ENCODE measurements at places on chromosomes 13 and 19.

- DNase-seq = no peak
Measured at GRCh38 chr19:53826876-53827275, 2.8 kb upstream of the NLRP12 start.

DNA sequence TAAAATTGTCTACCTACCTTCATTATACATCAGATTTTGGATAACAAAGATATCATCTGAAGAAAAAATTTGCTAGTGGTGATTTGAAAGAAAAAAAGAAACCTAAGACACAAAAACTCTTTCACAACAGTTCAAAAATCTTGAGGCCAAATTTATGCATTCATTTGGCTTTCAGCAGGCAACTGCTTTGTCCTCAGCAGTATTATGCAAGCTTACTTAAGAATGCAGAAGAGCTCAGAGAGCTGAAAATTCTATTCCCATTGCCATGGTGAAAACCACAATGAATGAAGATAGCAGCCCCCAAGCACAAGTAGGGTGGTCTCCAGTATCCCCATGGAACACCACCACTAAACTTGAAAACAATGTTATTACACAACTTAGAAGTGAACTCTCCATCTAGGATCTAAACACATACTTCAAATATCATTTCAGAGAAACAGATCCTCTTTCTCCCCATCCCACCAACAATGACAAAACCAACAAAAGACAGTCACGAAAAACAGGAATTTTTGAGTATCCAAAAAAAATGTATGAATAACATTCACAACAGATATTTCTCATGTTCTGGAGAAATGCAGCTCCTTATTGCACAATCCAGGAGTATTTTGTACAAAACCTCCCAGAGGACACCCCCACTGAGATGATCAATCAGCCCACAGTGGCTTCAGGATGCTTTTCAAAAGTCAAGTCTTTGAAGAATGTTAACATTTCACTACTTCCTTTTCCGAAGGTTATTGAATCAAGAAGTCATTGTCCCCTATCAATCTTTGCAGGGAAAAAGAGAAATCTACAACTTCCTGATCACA lies 192.7 kb downstream of the LHFPL6 start:
- no peak for DNase-seq

DNA sequence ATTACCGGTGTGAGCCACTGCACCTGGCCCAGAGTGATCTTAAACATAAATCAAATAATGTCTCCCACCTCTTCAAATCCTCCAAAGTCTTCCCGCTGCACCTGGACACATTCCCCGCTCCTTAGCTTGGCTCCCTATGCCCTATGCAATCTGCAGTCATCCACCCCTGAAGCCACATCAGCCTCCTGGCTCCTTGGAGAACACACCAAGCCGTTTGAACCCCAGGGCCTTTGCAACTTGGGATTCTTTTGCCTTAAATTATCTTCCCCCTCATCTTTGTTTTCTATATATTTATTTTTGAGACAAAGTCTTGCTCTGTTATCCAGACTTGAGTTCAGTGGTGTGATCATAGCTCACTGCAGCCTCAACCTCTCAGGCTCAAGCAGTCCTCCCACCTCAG lies 2.7 kb upstream of the DNAAF3 start:
- no peak for DNase-seq

DNA sequence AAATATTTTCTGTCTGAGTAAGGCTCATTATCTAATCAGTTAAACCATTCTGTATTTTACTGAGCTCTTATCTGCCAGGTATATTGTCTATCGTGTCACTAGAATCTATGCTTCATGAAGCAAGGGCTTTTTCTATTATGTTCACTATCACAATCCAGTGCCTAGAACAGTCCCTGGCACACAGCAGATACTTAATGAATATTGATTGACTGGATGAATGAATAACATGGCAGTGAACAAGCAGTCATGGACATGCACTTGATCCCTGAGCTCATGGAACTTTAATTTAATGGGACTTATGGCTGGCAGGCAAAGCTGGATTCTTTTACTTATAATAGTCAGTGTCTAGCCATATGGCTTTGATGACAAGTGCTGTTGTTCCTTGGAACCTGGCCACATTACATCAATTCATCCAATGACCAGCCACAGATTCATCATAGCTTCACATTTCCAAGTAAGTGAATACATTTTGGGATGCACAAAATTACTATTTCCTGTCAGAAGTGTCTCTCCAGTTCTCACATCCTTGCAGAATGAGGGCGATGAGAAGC lies 214.8 kb downstream of the COG6 start:
- no peak for DNase-seq

DNA sequence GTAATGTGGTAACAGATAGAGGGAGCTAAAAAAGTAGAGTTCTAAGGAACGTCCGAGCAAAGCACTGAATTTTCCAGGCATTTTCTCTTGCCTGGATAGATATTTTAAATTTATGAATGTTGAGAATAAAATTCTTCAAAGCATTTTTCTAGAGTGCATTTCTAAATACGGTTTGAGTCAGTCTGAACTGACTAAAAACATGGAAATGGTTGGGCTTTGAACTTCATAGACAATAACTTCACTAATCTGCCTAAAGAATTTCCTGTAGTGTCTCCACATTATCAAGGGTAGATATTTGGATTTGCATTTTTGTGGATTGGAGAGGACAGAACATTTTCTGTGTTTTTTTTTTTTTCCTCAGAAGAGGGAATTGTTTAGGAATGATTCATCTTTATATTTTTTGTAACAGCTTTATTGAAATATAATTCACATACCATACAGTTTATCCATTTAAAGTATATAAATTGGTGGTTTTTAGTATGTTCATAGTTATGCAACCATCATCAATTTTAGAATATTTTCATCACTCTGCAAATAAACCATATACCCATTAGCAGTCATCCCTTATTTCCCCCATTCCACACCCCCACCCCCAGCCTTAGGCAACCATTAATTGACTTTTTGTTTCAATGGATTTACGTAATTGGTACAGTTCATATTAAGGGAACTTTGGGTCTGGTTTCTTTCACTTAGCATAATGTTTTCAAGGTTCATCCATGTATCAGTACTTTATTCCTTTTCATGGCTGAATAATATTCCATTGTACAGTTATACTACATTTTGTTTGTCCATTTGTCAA lies 20.7 kb downstream of the GARRE1 start:
- no peak for DNase-seq

GRCh38 chr19:8389891-8390616 lies at the start of gene RAB11B:
Gene RAB11B, plus strand, starts transcription at chr19:8390360. Its CDS starts 57 bp downstream, at chr19:8390417.
- peak; percentile 100 for DNase-seq

GRCh38 chr13:29702912-29703351 lies 107.4 kb upstream of the SLC7A1 start:
- peak; percentile 82 for DNase-seq

- DNase-seq = no peak
Measured at GRCh38 chr19:54995561-54995960, 29.4 kb downstream of the NLRP2 start.

DNA sequence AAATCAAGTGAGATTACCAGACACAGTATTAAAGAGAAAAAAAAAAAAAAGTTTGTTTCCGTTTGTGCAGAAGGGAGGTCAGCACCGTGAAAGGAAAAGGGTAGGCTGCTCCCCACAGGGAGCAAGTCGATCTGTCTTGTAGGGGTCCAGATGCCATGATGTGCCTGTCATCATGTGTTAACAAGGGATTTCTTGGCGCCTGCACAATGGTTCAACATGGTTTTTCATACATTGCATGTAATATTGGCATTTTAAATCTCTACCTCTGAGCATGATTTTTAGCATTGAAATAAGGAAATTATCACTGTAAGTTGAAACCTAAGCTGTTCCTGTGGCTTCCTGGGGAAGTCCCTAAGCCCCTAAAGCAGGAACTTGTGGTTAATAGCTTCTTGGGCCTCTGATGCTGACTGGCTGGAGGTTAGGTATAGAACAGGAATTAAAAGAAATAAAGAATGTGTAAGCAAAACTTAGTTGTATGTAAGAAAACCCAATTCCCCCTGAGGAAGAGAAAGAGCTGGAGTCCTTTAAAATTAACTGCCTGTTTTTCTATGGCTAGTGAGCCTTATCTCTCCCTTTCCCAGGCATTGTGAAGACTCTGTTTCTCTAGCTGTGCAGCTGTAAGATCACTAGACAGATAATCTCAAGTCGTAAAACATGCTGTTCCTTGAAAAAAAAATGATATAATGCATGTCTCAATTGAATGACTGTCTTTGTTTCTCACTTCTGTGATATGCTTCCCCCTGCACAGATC lies 7.4 kb upstream of the FCGBP start:
- no peak for DNase-seq

DNA sequence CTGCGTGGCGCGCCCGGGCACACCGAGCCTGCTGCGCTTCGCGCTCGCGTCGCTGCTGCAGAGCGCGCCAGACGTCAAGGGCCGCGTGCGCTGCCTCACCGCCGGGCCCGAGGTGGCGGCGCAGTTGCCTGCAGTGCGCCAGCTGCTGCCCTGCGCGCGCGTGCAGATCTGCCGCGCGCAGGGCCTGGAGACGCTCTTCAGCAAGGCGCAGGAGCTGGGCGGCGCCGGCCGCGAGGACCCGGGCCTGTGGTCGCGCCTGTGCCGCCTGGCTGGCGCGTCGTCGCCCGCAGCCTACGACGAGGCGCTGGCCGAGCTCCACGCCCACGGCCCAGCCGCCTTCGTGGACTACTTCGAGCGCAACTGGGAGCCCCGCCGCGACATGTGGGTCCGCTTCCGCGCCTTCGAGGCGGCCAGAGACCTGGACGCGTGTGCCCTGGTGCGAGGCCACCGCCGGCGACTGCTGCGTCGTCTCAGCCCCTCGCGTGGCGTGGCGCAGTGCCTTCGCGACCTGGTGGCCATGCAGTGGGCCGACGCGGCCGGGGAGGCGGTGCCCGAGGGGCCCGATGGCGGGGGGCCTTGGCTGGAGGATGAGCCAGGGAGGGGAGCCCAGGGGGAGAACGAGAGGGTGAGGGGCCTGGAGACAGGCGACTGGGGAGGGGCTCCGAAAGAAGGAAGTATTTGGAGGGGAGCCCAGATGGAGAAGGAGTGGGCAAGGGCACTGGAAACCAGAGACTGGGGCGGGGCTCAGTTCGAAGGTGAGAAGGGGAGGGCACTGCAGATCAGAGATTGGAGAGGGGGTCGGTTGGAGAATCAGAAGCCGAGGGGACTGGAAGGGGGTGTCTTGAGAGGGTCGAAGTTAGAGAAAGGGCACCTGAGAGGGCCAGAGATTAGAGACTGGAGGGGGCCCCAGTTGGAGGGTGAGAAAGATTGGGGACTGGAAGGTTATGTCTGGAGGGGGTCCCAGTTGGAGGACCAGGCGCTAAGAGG lies 24.7 kb downstream of the ZSWIM9 start:
- DNase-seq = peak; percentile 31

DNA sequence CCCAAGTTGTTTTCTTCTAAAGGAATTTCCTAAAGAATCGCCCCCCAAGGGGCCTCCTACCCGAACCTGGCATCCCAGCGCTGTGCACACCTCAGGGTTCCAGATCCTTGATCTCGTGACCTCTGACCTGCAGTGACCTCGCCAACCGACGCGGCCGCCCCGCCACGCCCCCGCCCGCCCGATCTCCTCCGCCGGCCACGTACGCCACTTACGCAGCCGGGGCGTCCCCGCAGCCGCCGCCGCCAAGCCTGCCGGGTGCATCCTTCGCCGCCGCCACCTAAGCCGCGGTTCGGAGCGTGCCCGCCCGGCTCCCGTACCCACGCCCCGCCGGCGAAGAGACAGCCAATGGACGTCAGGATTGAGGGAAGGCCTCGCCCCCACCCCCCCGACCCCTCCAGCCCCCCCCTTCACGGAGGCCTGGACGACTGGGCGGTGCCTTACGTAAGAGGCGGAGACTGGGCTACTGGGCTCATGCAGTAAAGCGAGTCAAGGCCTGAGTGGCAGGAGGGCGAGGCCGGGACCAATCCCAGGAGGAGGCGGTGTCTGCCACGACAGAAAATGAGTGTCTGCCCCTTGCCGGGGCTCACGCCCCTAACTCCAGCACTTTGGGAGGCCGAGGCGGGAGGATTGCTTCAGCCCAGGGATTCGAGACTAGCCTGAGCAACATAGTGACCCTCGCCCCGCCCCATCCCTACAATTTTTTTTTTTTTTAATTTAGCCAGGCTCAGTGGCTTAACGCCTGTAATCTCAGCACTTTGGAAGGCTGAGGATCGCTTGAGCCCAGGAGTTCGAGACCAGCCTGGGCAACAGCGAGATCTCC lies at the start of gene YIF1B:
Gene YIF1B (minus strand): TSS at position 291 of the 820 bp plus-strand sequence. CDS start 30 bp downstream, at position 261.
- DNase-seq = peak; percentile 97

- DNase-seq = no peak
Measured at GRCh38 chr13:104355041-104355670, 1288.9 kb upstream of the SLC10A2 start.

DNA sequence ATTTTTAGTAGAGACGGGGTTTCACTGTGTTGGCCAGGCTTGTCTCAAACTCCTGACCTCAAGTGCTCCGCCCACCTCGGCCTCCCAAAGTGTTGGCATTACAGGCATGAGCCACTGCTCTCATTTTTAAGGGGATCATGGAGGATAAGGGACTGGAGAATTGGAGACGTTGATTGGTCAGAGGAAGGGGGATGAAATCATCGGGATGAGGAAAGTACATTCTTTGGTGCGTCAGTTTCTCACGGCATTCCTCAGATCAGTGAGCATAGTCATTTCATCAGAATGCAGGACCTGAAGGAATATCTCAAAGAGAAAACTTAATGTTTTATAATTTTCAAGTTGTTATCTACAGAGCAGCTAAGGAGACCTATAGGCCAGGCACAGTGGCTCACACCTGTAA lies 14.0 kb downstream of the ZNF114 start:
- DNase-seq = no peak

DNA sequence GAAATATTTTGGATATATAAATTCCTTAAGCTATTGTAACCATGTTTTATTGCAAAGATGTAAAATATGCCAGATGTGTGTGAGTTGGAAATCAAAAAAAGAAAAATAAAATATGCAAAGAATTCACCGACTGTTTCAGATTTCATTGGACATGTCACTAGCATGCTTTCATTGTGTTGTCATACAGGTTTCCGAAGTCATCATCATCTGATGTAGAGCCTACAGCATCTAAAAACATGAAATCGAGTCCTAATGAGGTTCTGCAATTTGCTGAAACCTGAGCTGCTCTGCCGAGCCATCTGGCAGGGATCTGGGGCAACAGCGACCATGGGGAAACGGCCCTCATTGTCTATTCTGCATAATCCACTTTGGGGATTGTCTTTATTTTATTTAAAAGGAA lies 196.1 kb upstream of the MAB21L1 start:
- no peak for DNase-seq

DNA sequence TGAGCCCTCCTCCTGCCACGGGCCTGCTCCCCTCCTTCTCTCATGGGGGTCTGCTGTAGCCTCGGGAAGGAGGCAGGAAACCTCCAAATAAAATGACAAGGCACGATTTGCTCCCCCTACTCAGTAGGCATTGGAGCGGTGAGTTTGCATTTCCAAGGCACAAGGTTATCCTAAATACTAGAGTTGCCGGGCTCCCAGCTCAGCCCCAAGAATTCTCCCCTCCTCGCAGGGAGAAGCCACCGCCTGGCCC lies 1.5 kb downstream of the CEBPA start:
- DNase-seq = no peak
